ENCODE measurements at places on chromosomes 7 and 10. TPM values are rescaled to one million over a fixed set of nuclear protein-coding genes. Genes with fewer than 3 reads are reported as not detected.

Gene GRID2IP
- total RNA-seq: 0.74 TPM

Gene ACSL5
- 2.2 TPM for total RNA-seq

Gene PPP1R3A
- total RNA-seq: not detected

Gene PLXDC2
- total RNA-seq: 48.5 TPM

Gene UNC5B
- 7.7 TPM for total RNA-seq

Gene VPS41
- 37.5 TPM for total RNA-seq

Gene ATOH7
- 0.19 TPM for total RNA-seq

Gene PRRT4
- not detected for total RNA-seq

Gene TCAF2
- 2.3 TPM for total RNA-seq

Gene UBE3C
- 20.2 TPM for total RNA-seq

Gene FAM131B
- total RNA-seq: 0.18 TPM

Gene AS3MT
- 2.5 TPM for total RNA-seq

Gene NPFFR1
- 0.03 TPM for total RNA-seq

Gene SUN3
- not detected for total RNA-seq

Gene SLC16A9
- total RNA-seq: 1.2 TPM

Gene DEPP1
- 222 TPM for total RNA-seq

Gene IFIT1
- 4.4 TPM for total RNA-seq

Gene CAMK2B
- total RNA-seq: 1.8 TPM

Gene RPEL1
- not detected for total RNA-seq

Gene SLC18A3
- not detected for total RNA-seq

Gene NUPR2
- total RNA-seq: 0.61 TPM

Gene HNRNPF
- 73.2 TPM for total RNA-seq

Gene CPA5
- not detected for total RNA-seq

Gene ZNF425
- total RNA-seq: 1.4 TPM

Gene ACHE
- total RNA-seq: 2.3 TPM

Gene PSAP
- 781 TPM for total RNA-seq

Gene HTR5A
- not detected for total RNA-seq

Gene FLNC
- total RNA-seq: 0.28 TPM

Gene ABCA13
- 1.5 TPM for total RNA-seq

Gene CELF2
- total RNA-seq: 11.7 TPM

Gene CALCR
- not detected for total RNA-seq

Measured in pancreas (tissue), 10 donors.